Activated naive CD4-positive, alpha-beta T cell treated with anti-CD3 and anti-CD28 coated beads for 36 hours (primary cell): ENCODE measurements at places on chromosomes 16 and 17.

GRCh38 chr17:62723842-62724241 is 84.3 kb downstream of the MARCHF10 start:
- no peak for DNase-seq

DNA sequence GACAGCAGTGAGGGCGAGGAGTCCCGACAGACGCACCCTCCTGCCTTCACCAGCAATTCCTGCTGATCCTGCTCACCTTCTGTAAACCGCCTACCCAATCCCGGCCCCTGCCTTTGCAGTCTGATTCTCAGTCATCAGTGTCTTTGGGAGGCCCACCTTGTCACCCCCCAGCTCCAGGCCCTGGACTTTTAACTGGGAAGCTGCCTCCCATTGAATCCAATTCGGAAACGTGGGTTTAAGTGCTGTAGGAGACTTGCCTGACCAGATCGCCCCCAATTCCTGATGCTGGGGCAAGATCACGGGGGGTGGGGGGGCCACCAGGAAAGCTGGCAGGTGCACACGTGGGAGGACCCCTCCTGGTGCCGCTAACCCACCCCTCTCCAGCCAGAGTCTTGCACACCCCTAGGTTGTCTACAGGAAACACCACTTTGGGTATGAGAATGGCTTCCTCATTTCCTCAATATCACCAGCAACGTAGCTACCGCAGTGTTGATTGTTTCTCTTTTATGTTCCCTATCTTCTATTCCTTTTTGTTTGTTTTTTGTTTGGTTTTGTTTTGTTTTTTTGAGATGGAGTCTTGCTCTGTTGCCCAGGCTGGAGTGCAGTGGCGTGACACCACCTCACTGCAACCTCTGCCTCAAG is 46.6 kb upstream of the CMIP start:
- DNase-seq: no peak

DNA sequence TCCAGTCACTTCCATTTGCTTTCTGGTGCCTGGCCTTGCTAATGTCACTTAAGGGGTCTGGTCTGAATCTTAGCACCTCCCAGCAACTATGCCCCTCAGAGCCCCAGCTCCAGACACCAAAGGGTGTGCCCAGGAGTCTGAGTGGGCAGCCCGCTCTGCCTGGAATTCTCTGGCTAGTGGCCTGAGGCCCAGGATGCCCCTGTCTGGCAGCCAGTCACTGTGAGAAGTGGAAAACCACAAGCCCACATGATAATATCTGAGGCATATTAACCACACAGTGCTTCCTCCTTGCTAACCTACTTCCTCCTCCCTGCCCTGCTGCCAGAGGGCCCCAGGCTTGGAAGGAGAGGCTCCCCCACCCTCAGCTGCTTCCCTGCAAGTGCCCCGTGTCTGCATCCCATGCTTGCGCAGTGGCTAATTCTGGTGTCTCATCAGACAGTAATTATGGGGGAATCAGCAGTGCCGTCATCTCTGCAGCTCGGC is 14.0 kb downstream of the SRCIN1 start:
- peak; percentile 26 for DNase-seq

DNA sequence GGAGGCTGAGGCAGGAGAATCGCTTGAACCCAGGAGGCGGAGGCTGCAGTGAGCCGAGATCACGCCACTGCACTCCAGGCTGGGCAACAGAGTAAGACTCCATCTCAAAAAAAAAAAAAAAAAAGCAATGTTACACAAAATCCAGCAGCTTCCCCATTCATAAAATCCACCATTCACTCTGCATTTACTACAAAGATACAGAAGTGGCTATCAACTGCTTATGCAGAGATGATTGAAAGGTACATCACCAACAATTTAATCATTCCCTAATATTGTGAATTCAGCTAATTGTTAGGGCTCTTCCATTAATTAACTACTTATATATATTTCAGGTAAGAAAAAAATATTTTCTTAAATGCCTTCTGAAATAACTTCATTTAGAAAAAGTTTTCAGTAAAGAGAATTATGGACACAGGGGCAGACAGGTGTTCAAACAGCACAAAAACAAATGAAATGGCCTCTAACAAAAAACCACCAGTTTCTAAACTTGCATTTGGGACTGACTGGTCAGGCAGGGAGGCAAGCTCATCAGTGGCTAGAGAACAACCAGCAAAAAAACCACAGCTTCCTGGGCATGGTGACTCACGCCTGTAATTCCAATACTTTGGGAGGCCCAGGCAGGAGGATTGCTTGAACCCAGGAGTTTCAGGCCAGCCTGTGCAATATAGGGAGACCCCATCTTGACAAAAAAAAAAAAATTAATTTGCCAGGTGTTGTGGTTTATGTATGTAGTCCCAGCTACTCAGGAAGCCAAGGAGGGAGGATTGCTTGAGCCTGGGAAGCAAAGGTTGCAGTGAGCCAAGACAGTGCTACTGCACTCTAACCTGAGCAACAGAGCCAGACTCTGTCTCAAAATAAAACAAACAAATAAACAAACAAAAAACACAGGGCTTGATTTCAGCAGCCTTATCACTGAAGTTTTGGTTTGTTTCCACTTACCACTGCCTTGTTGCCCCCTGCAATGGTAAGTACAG is 26.3 kb downstream of the ERN1 start:
- DNase-seq: no peak

DNA sequence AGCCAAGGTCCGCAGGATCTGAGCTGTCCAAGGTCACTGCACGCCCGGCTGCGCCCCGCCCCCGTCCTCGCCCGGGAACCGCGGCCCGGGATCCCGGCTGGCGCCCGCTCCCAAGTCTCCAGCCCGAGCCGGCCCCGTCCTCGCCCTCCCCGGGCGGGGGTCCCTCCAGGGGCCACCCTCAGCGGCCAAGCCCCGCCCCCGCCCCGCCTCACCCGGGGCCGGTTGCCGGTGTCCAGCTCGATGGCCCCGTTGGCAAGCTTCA is 216 bp downstream of the VPS9D1 start:
- DNase-seq: no peak

DNA sequence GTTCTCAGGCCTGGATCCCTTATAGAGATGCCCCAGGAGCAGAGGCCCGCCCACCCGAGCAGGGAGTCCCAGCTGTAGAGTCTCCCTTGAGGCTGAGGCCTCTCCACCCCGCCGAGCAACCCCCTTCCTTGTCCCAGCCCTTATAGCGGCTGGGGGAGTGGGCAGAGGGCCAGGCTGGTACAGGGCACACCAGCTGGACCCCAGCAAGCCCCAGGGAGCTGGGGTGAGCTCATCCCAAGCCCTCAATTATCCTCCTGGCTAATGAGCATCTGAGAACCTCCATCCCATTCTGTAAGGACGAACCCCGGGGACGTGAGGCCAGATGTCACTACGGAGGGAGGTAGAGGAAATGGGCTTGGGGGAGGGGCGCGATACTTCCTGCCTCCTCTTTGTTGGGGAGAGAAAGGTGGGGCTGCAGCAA is 3.2 kb upstream of the SNN start:
- DNase-seq: peak; percentile 72

- DNase-seq: no peak
Observed at GRCh38 chr16:84467256-84467655, 37.2 kb downstream of the MEAK7 start.

DNA sequence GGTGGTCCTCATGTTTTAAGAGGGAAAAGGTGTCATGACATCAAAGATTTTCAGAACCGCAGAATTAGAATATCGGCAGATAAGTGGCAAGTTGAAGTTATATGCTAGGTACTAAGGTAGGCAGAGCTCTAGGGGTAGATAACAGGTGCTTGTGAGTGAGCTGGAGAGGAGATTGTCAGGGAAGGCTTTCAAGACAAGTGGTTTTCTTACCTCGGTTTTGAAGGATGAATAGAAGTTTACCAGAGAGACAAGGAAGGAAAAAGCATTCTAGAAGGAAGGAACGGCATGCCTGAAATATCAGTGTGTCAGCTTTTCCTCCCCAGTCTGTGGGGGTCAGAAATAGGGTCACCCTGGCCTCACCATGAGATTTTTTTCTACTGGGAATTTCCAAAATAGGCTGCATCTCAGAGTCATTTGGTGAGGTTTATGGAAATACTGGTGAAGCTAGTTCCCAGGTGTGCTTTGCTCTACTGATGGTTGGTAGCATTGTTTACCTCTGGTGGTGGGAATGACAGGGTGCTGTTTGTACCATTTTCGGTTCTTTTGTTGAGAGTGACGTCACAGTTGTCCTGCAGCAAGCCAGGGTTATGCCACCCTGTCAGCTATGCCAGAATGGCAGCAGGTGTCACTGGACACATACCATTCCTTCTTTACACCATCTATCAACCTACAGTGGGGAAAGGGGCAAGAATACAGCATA is 112.5 kb downstream of the MSI2 start:
- DNase-seq: no peak

GRCh38 chr17:32533296-32533695 is 46.5 kb downstream of the CDK5R1 start:
- DNase-seq: peak; percentile 25

DNA sequence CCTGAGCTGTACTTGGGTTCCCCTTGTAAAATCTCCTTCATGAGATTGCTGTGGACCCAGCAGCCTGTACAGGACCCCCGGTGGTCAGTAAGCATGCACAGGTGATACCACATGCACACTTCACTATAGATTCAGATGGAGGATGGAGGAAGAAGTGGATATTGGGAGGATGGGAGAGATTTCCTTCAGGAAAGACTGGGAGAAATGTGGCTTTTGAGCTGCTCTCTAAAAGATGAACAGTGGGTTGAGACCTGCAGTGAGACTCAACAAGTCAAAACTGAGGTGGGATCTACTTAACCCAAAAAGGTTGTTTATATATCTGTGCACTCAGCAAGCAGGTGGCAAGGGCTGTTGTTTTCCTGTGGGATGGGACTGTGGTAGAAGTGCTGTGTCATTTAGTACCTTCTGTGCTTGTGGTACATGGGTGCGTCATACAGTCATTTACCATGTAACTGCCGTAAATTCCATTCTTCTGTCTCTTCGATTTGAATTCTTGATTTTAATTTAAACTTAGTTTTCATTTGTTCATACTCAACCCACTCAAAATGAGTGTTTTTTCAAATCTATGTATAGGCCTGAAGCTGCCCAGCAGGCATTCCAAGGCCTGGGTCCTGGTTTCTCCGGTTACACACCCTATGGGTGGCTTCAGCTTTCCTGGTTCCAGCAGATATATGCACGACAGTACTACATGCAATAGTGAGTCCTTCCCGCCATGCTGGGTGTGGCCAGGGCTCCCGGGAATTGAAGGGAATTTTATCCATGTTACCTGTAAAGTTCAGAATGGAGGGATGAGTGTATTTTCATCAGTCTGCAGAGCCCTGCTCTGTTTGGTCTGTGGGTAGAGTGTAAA is 6.9 kb downstream of the HERPUD1 start:
- peak; percentile 78 for DNase-seq
